ENCODE measurements at places on chromosomes 5 and 9.
A peak's percentile ranks its signal among the peaks of the same experiment; 100 is the strongest.

GRCh38 chr9:126375386-126375785, 48.8 kb downstream of the MVB12B start:
- DNase-seq, result no peak

- peak; percentile 77 for DNase-seq
Observed at GRCh38 chr9:106697750-106698502, 165.0 kb upstream of the ZNF462 start.

DNA sequence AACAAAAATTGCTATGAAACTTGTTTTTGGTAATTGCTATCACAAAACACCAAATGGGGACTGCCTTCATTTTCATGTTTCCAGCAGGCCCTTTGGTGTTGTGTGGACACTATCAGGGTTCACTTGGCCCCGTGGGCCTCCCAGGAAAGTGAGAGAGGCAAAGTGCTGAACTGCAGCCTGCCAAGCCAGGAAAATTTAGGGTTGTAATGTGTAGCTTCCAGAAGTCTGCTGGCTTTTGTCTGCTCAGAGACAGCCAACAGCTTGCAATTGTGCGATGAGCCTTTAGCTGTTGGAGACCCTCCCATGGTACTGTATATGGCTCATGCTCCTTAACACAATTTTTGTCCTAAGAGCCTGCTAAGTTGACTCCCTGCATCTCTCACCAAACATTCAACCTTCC, 105.7 kb upstream of the EQTN start:
- DNase-seq, result no peak

DNA sequence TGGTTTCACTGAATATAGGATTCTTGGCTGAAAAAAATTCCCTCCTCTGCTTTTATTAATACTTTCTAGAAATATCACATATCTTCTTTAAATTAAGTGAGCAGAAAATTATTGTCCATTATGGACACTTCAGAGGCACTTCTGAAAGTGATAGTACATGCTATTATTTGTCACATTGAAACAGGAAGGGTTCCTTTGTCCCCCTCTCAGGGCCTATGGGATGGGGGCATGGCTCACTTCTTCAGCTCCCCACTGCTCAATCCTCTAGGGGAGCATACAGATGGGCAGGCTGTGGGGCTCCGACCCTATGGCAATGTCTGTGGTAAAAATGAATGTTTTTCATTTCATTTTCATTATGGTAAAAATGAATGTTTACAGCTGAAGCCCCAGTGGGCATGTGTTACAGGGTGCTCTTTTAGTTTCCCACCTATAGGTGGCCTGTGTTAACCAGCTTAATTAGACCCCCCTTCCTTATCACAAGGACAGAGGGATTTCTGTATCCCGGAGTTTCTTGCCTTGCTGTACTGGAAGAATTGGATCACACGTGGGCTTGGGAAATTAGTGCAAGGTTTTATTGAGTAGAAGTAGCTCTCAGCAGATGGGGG, 1225.2 kb downstream of the PTPRD start:
- no peak for DNase-seq

GRCh38 chr9:109013679-109014607, 644 bp upstream of the CTNNAL1 start:
- no peak for DNase-seq

DNA sequence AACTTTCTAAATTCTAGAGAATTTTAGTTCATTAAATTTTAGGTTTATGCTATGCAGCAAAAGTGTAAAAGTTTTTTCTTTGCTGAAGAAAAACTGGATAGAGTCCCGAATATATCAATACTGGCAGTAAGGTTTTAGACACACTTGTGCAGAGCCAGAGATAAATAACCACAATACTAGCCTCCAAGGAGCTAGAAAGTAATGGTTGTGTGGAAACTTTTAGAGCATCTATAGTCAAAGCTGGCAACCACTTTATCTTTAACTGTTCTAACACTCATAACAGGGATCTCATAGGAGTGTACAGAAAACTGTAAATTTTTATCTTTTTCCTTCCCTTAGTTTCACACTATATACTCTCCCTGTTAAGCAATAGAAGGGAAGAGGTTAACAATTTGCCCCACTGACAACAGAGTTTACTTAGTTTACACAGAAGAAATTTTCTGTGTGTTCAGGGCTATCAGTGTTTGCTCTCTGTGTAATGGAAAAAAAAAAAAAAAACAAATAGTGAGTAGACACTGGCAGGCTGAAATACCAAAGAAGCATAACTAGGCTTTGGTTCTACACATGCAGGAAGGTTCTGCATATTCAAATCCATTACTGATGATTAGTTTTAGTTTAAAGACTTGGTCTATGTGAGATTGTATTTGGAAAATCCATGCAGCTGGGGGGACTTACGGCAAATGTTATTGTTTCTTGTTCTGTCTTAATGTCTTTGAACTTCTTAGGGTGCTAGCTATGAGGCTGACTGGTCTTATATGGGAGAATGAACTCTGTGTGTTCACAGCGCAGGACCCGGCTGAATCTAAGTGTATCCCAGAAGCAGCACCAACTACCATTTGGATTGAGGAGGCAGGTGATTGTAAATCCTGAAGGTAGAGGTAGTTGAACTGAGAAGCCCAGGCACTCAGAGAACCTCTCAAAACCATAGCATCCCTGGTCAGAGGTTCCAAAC, 187.6 kb downstream of the PCSK1 start:
- DNase-seq, result no peak

GRCh38 chr5:148957591-148958202, 105.2 kb downstream of the SH3TC2 start:
- DNase-seq, result peak; percentile 27

DNA sequence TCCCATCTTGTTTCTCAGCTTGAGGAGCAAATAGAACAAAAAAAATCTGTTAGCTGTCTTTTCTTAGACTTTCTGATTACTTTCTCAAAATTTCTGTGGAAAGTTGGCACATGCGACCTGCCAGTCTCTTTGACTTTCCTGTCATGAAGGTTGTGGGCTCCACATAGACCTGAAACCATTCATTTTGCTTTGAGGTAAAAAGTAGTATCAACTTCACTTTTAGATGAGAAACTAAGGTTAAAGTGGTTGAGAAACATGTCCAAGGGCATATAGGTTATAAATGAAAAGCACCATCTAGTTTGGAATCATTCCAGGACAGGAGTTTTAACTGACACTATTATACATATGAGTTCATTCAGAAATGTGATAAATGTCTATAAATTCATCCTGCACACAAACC, 42.7 kb downstream of the ST8SIA4 start:
- no peak for DNase-seq

Measured in NCI-H2029 (cell line).